Stimulated activated CD4-positive, alpha-beta T cell treated with anti-CD3 and anti-CD28 coated beads, Interleukin-4, amount 100 ng/mL, for 4 hours (primary cell): ENCODE measurements at places on chromosomes 2 and 18.

GRCh38 chr2:64831134-64831976 lies 157.8 kb upstream of the SLC1A4 start:
- DNase-seq = peak; percentile 78

DNA sequence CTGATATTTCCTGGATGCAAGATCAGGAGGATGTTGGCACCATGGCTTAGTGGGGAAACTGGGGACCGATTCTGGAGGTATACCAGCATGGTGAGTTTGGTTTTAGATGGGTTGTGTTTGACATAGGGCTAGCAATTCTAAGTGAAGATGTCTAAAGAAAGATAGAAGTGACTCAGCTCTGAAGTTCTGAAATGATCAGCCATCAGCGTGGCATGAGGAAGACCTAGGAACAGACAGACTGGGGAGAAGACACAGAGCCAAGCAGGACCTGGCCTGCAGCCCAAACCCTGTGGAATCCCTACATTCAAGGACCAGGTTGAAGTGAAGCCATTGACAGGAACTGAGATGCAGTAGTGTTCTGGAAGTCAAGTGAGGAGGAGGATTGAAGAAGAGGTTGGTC lies 39.8 kb downstream of the HRH4 start:
- no peak for DNase-seq

DNA sequence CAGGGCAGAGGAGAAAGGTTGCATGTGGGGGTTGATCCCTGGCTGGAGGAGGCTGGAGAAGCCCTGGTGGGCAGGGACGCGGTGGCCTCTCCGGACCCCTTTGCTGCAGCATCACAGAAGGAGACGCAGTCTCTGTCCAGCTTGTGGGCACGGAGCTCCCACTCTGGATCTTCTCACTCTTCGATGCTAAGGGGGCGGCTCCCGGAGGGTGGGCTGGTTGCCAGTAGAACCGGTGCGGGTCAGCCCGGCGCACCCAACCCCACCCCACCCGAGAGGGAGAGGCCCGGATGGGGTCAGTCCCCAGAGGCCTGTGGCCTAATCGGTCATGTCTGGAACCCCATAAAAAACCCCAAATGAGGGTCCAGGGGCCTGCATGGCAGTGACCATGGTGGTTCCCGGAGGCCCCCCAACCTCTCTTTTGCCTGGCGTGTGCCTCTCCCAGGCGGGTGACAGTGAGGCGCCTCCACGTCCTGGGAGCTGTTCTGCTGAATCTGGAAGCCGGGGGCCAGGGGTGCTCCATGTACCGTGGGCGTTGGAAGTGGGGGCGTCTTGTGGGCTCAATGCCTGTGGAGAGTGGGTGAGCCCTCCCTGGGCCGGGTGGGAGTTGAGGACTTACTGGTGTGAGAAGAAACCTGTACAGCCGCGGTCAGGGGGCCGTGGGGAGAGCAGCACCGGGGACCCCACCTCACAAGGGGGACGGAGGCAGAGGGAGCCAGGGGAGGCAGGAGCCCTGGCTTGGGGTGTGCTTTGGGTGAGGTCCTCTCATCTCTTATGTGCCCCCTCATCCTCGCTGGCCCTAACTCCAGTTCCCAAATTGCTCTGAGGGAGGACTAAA lies 79.6 kb downstream of the RTP5 start:
- no peak for DNase-seq

DNA sequence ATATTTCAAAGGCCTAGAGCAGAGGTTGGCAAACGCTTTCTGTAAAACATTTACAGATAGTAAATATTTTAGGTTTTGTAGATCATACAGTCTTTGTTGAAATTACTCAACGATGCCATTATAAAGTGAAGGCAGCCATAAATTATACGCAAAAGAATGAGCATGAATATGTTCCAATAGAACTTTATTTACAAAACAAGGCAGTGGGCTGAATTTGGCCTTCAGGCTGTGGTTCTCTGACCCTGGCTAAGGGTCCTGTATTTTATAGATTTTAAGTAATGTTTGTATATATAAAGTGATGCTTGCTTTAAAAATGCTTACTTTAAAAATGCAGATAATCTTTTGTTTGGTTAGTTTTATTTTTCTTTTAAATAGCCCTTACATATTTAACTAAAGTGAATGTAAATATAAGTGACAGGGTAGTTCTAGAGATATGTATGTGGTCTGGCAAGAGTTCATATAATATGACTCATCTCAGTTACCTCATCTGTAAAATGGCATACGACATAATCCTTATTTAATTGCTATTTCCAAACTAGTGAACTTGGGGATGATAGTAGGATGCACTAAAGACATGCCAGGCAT lies 51.7 kb upstream of the ATP5MC3 start:
- DNase-seq = no peak

DNA sequence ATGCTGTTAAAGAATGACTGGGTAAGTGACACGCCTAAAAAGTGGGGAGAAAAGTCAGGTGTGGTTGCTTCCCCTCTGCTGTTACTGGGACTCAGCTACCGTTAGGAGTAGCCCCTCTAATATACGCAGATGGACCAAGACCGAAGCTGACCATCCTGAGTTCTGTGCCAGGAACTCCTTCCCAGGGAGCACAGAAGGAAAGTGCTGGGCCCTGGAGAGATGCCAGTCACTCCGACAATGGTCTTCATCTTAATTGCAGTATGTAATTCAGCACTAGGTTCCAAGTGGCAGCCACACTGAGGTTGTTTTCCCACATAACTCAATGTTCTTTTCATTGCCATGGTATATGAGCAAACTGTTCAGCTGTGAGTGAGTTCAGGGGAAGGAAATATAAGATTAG lies 19.6 kb upstream of the TMEM200C start:
- DNase-seq = no peak

DNA sequence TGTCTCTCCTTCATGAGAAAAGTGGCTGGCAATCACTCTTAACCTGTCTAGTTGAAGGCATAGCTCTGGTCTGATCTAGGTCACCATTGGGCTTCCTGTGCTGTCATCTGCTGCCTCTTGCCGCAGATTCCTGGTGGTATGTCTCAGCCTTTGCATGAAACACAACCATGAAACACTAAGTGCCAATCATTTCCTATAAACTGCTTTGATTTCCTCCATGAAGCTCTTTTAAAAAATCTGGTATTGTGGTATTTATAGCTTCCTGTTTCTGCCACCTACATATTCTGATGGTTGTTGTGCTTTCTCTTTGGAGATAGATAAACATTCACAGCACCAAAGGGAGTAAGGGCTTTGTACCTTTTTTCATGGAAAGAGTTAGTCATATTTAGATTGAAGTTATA lies 120.0 kb upstream of the EPC2 start:
- peak; percentile 70 for DNase-seq

DNA sequence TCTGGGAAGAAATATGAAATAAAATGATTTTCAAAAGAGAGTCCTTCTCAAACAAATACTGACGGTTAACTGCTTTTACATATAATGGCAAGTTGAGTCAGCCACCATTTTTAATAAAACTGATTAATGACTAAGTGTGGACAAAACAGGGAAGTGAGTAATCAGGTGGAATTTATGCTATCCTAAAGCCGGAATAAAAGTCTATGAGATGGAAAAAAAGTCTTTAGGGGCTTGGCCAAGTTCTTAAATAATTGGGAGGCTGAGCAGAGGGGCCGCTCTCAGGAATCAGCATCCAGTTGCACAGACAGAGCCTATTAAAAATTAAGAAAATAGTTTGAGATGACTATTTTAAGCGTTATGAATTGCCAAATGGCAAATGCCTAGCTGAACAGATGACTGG lies 58.6 kb upstream of the AFF3 start:
- no peak for DNase-seq

- DNase-seq = no peak
Measured at GRCh38 chr2:60465736-60466135, 87.7 kb downstream of the BCL11A start.

- no peak for DNase-seq
Measured at GRCh38 chr18:40935423-40935822, 1019.6 kb upstream of the PIK3C3 start.

DNA sequence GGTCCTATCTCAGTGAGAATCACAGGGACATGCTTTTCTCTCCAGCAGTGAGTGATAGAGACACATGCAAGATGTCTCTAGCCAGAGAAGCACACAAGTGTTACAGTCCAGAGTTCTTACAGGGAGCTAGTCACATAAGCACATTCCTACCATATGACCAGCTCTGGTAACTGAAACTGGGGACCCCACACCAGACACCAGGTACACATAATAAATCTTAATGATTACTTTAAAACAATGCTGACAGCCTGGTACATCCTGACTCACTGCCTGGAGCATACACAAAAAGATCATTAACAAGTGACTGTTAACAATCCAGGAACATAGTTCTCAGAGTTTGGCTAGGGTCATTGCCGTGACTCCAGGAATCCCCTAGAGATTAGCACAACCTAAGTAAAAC lies 53.6 kb downstream of the GALNT1 start:
- no peak for DNase-seq

DNA sequence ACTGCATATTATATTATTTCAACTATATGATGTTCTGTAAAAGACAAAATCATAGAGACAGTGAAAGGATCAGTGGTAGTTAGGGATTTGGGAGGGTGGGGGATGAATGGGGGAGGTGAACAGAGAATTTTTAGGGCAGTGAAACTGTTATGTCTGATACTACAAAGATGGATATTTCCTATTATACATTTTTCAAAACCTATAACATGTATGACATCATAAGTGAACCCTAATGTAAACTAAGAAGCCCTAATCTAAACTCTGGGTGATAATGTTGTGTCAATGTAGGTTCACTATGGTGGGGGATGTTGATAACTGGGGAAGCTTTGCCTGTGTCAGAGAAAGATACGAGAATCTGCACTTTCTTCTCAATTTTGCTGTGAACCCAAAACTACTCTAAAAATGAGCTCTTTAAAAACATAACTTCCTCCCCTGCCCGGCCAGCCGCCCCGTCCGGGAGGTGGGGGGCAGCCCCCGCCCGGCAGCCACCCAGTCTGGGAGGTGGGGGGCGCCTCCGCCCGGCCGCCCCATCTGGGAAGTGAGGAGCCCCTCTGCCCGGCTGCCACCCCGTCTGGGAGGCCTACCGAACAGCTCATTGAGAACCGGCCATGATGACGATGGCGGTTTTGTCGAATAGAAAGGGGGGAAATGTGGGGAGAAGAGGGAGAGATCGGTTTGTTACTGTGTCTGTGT lies 234.4 kb downstream of the RPIA start:
- no peak for DNase-seq

- DNase-seq = no peak
Measured at GRCh38 chr18:11215216-11215615, 65.8 kb upstream of the PIEZO2 start.
